ENCODE measurements at places on chromosomes 11 and 22. TPM values are rescaled to one million over a fixed set of nuclear protein-coding genes. Genes with fewer than 3 reads are reported as not detected.
A peak's percentile ranks its signal among the peaks of the same experiment; 100 is the strongest.

The BAD gene
- total RNA-seq: 79.7 TPM

The SLC7A4 gene
- total RNA-seq: not detected

GRCh38 chr11:2132246-2132645 is 6.9 kb downstream of the IGF2 start:
- no peak for DNase-seq

GRCh38 chr11:57279116-57279515 is 42.1 kb upstream of the APLNR start:
- peak; percentile 68 for DNase-seq

GRCh38 chr11:116631201-116631600 is 141.6 kb downstream of the BUD13 start:
- DNase-seq: no peak

DNA sequence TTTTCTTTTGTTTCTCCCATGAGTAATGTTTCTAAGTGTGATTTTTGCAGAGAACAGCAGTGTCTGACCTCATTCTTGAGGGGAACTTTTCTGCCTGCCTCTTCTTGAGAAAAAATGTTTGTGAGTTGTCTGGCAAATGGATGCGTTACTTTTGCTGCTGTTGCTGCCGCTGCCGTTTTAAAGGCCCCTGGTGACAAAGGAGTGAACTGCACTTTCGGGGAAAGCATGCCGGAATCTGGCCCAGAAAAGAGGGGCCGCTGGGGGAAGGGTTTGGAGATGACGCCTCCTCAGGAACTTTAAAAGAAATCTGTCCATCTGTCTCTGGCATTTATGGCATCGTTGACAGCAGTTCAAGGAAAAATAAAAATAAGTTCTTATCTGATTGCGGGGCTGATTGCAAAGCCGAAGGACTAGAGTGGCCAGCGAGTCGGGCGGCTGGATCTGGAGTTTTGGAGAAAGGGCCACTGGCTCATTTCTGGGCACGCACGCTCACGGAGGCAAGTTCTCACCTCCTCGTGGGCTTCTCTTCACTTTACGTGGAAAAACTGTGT is 16.5 kb downstream of the ZBTB16 start:
- DNase-seq: no peak

DNA sequence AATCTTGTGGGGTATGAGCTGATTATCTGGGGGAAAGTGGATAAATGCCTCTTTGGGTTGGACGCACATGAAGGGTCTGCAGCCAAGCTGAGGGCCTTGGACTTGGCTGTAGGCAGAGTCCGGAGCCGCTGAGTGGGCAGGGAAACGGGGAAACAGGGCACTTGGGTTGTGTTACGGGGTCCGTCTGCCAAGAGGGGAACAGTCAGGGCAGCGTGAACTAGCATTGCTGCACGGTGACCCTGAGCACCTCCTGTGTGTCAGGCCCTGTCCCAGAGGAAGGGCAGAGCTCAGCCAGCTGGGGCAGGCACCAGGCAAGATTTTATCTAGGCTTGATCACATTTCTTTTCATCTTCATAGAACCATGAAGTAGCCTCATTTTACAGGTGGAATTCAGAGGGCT is 11.9 kb downstream of the FAM83F start:
- no peak for DNase-seq

- no peak for DNase-seq
Observed at GRCh38 chr11:100703139-100703538, 16.1 kb downstream of the ARHGAP42 start.

DNA sequence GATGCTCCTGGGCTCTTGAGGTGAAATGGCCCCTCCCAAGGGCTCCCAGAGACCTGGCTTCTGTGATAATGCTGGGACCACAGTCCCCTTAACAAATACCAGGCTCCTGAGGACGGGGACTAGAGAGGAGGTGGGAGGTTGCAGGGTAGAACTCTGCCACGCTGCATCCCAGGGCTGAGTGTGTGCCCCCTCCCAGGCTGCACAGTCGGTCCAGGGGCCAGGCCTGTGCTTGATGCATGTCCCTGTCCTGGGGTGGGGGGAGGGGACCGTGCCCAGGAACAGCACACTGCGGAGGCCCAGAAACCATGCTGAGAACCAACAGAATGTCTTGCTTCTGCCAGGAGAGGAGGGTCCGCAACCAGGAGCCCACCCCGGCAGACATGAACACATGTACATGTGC is 9.3 kb downstream of the CSF2RB start:
- no peak for DNase-seq

DNA sequence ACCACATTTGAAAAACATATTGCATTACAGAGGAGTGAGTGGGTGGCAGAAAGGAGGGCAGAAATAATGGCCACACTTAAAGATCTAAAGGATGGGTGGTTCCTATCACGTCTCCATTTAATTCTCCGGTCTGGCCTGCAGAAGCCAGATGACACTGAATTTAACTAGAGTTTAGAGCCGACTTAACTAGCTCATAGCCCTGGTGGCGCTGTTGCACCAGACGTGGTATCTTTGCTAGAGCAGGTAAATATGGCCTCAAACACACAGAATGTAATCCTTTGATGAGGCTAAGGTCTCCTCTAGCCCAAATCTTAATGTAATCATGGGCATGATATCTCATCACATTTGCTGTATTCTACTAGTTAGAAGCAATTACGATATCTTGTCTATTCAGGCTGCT is 51.5 kb upstream of the GAL start:
- DNase-seq: peak; percentile 79

The ZNHIT2 gene
- total RNA-seq: 23.6 TPM

Measured in MCF 10A (cell line).